ENCODE measurements at places on chromosomes 2 and 18. TPM values are rescaled to one million over a fixed set of nuclear protein-coding genes. Genes with fewer than 3 reads are reported as not detected.

The TSPYL6 gene
- 37.9 TPM for total RNA-seq

DNA sequence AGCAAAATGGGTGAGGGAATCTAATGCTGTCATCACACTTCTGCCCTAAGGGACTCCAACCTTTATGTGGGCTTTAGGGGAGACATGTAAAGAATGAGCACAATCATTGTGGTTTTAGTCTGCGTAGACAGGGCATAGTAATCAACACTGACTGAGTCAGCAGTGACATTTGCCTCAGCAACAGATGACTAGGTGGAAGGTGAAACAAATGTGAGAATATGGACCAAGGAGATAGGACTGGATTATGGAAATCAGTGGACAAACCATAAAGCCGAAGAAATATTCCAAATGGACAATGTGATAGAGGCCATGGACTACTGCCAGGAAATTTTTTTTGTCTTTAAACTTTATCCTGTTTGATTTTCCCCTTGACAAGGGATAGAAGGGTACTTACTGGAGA lies 83.9 kb downstream of the PDK1 start:
- DNase-seq, result no peak
- no peaks in the 10 kb centered on the region for H3K27me3 ChIP-seq
- H3K4me1 ChIP-seq, result no peaks in the 10 kb centered on the region
- H3K4me3 ChIP-seq, result no peak overlapping the region

- no peaks in the 10 kb centered on the region for H3K36me3 ChIP-seq
- H3K27ac ChIP-seq, result no peak overlapping the region
- no peaks in the 10 kb centered on the region for H3K27me3 ChIP-seq
- H3K4me3 ChIP-seq, result no peak overlapping the region
- H3K4me1 ChIP-seq, result no peaks in the 10 kb centered on the region
Observed at GRCh38 chr18:74573053-74573452, 24.6 kb upstream of the ZNF407 start.

GRCh38 chr2:9189901-9190300 lies 16.7 kb upstream of the ASAP2 start:
- no peaks in the 10 kb centered on the region for H3K27me3 ChIP-seq
- no peak overlapping the region for H3K4me3 ChIP-seq
- no peak overlapping the region for H3K27ac ChIP-seq

The GALNT5 gene
- total RNA-seq, result 0.08 TPM

GRCh38 chr18:22434973-22435608 lies 17.4 kb upstream of the CTAGE1 start:
- H3K4me3 ChIP-seq, result no peak overlapping the region
- no peaks in the 10 kb centered on the region for H3K36me3 ChIP-seq
- no peak overlapping the region for H3K27ac ChIP-seq
- no peaks in the 10 kb centered on the region for H3K27me3 ChIP-seq
- DNase-seq, result no peak
- H3K4me1 ChIP-seq, result no peaks in the 10 kb centered on the region

DNA sequence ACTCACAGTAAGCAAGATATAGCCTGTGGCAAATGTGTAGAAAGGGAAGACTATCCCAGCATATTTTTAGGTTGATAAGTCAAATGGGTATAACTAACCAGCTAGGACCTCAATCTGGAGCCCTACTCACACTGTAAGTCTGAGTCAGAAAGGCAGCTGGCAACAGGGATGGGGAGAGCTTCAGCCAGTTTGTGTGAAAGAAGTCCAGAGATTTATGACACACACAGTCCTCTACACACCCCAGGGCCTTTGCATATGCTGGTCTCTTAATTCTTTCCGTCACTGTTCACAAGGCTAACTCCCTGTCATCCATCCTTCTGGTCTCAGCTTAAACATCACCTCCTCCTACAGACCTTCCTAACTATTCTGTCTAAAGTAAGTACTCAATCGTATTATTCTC lies 5.9 kb upstream of the TCF4 start:
- no peak overlapping the region for H3K4me3 ChIP-seq
- H3K36me3 ChIP-seq, result no peaks in the 10 kb centered on the region
- no peak overlapping the region for H3K27ac ChIP-seq
- no peak for DNase-seq

DNA sequence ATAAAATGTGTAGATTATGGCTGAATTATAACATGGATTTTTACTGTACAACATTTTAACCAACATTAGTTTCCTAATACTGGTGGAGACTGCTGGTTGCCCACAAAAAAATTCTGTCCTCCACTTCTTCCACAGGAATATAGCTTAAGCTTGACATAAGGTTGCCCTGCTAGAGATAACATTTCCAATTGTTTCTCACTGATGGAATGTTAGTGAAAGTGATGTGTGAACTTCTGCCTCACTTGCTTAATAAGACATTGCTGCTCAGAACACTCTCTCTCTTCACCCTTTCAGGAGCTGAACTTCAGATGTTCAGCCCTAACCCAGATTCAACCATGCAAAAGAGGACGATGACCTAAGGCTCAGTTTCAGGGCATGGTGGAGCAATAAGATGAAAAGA lies 2.7 kb upstream of the SGPP2 start:
- no peak for DNase-seq
- H3K4me1 ChIP-seq, result no peaks in the 10 kb centered on the region
- H3K4me3 ChIP-seq, result no peak overlapping the region
- no peaks in the 10 kb centered on the region for H3K36me3 ChIP-seq
- no peaks in the 10 kb centered on the region for H3K27me3 ChIP-seq
- H3K27ac ChIP-seq, result no peak overlapping the region

The SLC23A3 gene
- total RNA-seq, result 0.56 TPM

DNA sequence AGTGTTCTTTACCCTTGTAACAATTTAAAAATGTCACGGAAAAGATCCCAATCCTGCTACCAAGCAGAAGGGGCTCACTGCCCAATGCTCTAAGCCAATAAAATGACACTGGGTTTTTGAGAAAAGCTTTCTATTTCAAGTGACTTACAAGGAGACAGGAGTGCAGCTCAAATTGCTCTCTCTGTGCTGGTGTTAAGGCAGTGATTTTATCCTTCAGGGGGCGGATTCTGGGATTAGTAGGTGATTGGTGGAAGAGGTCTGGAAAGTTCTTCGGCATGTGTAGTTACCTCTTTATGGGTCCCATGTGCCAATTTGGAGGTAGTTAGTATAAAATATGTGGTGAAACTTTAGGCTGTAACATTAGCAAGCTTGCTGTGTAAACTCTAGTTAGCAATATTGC lies 27.4 kb upstream of the MCM6 start:
- H3K4me1 ChIP-seq, result peaks cover 4% of the 10 kb centered on the region
- H3K27ac ChIP-seq, result no peak overlapping the region
- H3K4me3 ChIP-seq, result no peak overlapping the region
- H3K36me3 ChIP-seq, result no peaks in the 10 kb centered on the region

DNA sequence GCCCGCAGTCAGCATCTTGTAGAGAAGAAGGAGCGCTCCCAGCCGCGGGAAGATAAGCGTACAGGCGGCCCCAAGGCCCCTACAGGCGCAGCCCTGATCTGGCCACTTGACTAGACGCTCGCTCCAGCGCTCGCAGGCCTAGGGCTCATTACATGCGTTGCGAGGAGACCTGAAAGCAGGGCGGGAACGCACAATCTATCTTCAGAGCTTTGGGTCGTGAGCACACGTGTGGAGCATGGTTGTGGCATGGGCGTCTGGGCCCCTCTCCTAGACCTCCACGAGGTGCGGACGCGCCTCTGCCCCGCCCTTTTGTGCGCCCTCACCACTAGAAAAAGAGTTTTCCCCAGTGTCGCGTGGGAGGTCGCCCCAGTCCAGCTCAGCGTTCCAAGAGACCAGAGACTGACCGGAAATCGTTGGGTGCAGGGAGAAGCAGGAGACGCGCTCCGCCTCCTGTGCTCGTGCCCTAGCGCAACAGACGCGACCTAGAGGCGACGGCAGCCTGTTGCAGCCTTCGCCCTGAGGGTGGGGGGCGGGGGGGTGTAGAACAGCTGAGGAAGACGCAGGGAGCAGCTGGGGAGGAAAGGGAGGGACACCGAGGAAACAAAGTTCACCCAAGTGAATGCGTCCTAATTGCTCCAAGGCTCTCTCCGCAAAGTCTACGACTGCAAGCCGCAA lies 12.6 kb downstream of the NR4A2 start:
- peak; percentile 70 for DNase-seq
- H3K4me3 ChIP-seq, result peak overlapping the region; percentile 55
- H3K4me1 ChIP-seq, result peaks cover 16% of the 10 kb centered on the region
- H3K27me3 ChIP-seq, result no peaks in the 10 kb centered on the region

- H3K4me3 ChIP-seq, result no peak overlapping the region
- H3K36me3 ChIP-seq, result no peaks in the 10 kb centered on the region
- H3K4me1 ChIP-seq, result no peaks in the 10 kb centered on the region
- H3K27ac ChIP-seq, result no peak overlapping the region
- DNase-seq, result no peak
Observed at GRCh38 chr18:42574871-42575270, 540.6 kb downstream of the RIT2 start.

The NEU2 gene
- not detected for total RNA-seq

DNA sequence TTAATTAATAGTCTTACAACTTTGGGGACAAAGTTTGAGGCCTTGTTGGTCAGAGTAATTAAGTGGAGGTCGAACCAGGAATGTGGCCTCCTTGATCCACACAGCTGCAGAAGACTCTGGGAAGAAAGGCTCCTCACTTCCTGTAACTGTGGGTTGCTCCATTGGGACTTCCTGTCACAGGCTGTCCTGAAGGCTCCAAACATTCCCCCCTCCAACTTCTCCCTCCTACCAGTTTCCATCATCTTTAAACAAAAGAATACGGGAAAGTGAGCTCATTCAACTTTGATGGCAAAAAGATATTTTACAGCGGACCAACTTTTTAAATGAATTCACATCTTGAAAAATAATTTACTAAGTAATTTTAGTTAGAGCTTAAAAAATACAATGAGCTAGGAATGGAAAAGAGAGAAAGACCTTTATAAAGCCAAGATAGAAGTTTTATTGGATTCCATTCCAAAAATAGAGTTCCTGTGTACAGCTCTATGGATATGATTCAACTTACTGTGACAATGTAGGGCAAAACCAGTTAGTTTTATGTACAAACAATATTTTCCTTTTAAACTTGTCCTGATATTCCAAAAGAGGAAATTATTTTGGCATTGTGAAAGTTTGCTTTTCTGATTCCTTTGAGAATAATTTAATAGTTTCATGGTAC lies 212.0 kb upstream of the NABP1 start:
- no peak for DNase-seq
- no peaks in the 10 kb centered on the region for H3K4me1 ChIP-seq
- H3K36me3 ChIP-seq, result no peaks in the 10 kb centered on the region

Measured in testis (tissue), 5 donors.